ENCODE measurements at places on chromosomes 11 and 22.
A peak's percentile ranks its signal among the peaks of the same experiment; 100 is the strongest.

DNA sequence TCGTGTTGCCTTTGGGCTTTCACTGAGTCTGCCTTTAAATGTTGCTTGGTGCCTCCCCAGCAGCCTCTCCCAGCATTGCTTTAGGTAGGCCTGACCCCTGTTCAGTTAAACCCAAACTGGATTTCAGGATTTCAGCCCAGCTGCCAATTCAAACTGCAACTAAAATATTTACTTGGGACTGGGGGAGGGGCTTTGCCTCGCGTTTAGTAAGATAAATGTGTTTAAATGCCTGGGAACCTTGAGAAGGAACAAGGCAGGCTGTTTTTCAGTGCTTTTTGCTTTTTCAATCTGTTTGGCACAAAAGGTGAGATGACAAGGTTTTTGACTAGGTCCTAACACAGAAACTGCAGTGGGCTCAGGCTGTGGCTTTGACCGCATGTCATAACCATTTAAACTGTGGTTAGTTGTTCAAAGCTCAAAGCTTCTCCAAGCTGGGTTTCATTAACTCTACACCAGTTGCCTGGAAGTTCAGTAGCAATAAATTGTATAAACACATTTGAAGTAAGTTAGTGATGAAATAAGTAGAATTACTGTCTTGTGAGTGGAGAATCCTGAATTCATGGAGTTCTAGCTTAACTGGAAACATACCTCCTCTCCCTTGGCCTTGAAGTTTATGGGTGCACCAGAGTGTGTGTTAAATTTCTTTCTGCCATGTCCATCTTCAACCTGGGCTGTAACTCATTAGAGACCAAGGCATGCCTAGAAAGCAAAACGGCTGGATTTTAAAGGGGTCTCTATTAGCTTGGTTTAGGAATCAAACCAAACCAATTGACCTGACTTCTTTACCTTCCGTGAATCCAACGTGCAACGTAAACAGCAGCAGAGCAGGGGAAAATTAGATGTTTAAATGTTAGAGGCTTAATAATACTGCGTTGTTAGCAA, 3.6 kb downstream of the PKNOX2 start:
- DNase-seq: peak; percentile 32

DNA sequence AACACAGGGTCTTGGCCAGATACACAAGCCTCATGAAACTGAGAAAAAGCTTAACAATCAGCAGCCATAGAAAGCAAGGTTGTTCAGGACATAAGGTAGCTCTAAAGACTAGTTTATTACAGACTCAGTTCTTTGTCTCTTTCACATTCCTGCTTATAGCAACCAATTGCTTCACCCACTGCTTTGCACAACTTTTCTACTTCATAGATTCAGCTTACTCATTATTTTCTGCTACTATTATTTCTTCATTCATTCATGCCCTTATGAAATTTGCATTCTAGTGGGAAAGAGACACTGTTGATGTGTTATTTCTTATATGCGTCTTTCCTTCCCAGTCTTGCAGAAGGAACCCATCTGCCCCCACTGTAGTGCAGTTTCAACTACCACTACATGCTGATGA, 4.7 kb downstream of the CCDC34 start:
- no peak for DNase-seq

DNA sequence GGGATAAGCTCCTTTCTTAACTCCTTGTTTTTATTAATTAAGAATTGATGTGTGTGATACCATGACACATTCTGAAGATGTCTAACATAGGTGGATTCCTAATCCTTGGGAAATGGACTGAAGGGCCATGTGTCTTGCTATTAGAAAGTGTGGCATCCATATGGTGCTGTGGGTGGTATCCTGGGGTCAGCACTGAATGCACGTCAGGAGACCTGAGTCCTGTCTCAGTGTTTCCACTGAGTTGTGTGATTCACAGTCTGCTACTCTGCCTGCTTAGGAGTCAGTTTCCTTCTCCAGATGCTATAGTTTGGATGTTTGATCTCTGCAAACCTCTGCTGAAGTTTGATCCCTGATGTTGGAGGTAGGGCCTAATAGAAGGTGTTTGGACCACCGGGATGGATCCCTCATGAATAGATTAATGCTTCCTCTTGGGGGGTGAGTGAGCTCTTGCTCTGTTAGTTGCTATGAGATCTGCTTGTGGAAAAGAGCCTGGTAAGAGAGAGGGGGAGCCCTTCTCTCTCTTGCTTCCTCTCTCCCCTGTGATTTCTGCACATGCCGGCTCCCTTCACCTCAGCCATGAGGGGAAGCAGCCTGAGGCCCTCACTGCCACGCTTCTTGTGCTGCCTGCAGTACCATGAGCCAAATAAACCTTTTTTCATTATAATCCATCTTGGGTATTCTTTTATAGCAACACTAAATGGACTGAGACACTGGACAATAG, 666.5 kb downstream of the NTM start:
- DNase-seq: no peak

DNA sequence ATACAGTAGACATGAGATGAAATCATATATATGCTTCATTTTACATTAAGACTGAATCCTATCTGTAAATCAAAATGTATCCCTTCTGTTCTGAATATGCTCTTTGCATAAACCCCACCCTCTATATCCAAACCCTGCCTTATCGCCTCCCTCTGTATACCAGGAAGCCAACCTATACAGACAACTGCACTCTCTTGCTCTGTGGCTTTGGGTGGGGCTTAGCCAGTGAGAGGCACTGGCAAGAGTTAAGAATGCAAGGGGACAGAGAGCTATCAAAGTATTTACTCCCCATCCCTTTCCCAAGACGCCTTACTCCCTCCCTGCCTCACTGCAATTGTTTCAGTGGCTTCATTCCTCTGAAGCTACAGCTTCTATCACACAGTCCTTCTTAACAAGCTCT, 309.8 kb downstream of the TTC28 start:
- peak; percentile 68 for DNase-seq

DNA sequence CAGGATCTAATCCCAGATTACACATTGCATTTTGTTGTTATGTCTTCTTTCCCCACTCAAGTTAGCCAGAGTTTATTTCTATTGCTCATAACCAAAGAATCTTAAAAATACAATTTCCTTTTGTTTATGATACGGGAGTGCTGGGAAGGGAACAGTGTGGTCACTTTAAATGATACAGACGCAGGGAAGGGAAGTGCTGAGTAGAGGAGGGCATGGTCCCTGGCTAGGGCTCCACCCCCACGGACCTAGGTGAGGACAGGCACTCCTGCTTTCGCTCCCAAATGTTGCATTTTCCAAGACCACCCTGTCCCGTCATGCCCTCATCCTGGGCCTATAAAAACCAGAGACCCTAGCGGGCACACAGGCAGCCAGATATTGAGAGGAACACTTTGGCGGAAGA, 30.6 kb upstream of the NARS2 start:
- no peak for DNase-seq

Measured in Jurkat, Clone E6-1 (cell line).